Panc1 (cell line): ENCODE measurements at places on chromosomes 12 and 14.

DNA sequence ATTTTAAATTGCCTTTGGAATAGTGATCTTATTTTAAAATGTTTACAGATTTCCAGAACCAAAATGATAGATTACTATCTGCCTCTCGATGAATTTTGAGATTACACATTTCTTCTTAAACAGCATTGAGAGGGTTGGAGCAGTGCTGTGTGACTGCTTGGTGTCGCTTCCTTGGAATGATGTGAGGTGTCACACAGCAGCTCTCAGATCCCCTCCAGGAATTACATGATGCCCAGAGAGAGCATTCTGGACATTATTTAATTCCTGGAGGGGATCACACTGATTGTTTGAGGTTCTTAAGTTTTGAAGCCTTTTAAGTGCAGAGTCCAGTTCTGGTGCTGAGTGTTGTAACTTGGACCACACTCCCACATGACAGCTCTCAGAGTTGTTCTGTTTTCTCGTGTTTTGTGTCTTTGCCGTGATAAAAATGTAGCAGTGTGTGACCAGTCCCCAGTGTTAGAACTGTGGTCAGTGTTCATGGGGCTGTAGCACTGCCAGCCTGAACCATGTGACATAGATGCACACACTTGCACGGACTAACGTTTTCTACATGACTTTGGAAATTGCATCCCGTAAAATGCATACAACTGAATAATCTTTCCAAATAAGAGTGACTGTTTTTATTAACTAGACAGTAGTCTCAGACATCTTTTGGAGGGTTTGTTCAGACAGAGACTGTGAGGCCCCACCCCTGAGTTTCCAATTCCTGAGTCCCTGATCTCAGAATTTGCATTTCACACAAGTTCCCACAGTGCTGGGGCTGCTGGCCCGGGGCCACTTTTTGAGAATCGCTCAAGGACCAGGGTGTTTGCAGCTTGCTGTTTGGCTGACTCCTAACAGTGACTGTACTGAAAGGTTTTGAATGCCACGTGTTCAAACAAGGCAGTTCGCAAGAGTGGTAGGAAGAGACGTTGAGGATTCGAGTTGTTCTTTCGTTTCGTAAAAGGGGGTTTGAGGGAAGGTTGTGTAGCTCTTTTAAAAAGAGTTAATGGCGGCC, 26.0 kb downstream of the XRCC3 start:
- DNase-seq = no peak

DNA sequence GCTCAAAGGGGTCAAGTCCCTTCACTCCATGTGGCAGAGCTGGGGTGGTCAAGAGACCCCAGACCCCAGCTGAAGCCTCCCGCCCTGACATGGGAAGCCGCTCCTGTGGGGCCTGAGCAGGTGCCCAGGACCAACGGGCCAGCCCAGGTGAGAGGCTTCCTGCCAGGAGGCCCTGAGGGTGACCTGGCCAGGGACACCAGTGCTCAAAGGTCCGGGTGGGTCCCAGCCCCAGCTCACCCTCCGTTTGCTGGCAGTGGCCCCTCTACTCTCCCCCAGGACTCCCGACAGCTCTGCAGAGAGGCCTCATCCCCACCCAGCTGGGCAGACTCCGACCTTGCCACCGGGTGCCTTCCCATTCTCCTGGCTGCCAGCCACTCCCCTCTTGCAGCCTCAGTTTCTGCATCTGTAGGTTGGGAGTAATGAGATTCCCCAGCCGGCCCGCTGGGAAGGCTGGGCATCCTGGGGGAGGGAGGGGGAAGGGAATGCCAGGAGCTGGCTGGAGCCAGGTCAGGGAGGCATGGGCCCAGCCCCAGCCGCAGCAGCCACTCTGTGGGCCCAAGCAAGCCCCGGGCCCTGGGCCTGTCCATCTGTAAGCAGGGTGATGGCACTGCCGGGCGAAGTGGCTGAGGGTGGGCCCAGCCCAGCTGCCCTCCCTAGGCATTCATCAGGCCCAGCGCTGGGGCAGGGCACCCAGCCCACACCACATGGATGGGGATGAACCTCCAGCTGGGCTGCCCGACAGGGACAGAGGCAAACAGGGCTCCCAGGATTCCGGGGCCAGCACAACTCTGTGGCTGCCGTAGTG, 10.3 kb upstream of the INF2 start:
- no peak for DNase-seq

GRCh38 chr14:95577870-95578269, 43.0 kb downstream of the GLRX5 start:
- no peak for DNase-seq

DNA sequence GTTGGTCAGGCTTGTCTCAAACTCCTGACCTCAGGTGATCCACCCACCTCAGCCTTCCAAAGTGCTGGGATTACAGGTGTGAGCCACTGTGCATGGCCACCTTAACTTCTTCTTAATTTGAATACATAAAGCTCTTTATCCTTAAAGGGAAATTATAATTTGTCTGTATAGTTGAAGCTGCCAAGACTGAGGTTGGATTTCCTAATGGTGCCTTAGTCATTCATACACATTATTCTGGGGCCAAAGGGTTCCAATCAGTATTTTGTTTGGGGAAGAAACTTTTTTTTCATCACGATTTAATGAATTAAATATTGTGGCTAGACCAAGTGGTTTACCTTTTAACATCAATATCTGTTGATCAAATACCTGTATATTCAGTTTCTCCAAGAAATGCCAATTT, 135.9 kb downstream of the SYT1 start:
- DNase-seq = no peak

DNA sequence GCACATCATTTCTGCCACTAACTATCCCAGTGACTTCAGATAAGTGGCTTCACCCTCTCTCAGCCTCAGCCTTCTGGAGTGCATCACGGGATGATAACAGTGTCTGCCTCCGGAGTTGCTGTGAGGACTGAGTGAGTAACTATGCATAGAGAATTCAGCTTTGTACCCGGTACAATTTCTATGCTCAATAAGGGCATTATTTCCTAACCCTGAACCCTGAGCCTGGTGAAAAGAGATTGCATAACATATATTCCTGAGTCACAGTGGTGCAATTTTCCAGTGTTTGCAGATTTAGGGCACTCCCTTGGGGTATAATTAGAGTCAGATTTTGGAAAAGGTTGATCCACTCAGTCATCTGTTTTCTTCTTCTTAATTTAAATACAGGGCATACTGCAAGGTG, 181.1 kb downstream of the PTPN11 start:
- DNase-seq = no peak

GRCh38 chr12:126915309-126915708, 1351.7 kb upstream of the TMEM132C start:
- no peak for DNase-seq

DNA sequence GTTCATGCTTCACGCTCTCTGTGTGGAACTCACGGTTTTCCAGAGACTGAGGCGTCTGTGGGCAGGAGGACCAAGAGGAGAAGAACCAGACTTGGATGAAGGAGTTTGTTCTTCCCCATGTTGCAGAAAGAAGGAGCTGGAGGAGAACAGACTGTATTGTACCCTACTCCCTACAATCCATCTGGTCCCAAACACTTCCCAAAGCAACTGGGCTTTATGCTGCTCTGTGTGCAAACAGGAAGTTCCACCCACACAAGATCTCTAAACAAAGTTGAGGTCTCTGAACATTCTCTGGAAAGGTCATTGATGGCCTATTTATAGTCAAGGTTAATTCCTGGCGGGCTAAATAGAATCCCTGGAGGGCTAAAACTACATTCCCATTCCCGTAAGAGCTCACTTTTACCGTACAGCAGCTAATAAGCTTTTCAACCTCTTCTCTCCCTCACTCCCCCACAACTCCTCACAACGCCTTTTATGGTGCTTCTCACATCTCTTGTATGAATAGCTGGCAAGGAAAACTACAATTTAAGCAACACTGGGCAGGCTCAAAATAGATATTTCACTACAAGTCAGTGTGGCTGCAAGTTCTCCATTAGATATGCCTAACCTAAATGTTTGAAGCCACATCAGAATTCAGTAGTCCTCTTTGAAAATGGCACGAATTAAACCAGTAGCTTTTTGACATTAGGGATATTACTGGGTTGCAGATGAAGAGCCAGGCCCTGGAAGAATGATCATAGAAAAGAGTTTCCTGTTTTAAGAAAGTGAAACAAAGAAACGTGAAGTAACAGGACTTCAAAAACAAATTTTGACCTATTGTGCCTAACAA, at the start of gene A2M:
TSS of gene A2M (minus strand) at position 189 of the 829 bp plus-strand sequence. CDS start at position 119, 70 bp downstream.
- no peak for DNase-seq

GRCh38 chr12:104969343-104969742, 11.3 kb upstream of the SLC41A2 start:
- DNase-seq = no peak

GRCh38 chr12:38516418-38516817, 199.8 kb downstream of the ALG10B start:
- no peak for DNase-seq

DNA sequence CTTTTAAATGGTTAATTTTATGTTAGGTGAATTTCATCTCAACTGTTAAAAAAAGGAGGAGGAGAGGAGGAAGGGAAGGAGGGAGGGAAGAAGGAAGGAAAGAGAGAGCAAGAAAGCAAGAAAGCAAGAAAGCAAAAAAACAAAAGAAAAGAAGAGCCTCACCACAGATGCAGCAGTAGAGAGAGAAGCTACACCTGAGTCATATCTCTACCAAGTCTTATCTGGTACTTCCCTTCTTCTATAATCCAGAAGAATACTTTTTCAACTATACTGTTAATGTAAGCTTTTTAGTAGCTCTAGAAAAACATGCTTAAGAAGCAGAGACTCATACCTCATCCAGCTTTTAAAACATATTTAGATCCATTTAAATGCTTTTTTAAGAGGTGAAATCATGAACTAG, 5.6 kb upstream of the IL26 start:
- DNase-seq = no peak

DNA sequence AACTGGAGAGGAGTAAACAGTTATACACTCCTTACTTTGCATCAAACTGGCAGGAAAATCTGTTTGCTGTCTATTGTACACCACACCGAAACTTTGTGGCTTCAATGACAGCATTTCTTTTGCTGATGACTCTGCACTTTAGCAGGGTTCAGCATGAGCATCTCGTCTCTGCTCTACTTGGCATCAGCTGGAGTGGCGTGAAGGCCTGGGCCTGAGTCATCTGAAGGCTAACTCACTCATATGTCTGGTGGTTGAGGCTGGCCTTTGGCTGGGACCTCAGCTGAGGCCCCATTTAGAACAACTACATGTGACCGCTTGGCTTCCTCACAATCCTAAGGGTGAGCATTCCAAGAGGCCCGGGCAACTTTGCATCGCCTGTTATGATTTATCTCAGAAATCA, 28.7 kb upstream of the REP15 start:
- DNase-seq = no peak

DNA sequence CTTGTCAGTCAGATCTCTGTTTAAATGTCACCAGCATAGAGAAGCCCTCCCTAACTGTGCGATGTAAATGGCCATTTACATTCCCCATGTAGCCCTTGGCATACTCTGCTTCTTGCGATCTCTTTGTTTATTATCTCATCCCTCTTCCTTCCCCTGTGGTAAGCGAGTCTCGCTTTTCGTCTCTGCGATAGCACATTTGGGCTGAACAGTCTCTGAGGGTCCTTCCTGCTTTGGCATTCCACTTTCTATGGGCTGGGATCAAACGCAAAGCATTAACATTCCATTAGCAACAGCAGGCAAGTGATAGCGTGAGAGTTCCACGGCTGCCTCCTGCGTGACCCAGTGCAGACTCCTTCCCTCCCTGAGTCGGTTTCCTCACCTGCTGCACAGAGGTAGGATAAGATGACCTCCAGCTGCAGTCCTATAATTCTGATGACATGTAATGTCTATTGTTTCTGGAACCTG, 61.4 kb upstream of the TUNAR start:
- DNase-seq = no peak

DNA sequence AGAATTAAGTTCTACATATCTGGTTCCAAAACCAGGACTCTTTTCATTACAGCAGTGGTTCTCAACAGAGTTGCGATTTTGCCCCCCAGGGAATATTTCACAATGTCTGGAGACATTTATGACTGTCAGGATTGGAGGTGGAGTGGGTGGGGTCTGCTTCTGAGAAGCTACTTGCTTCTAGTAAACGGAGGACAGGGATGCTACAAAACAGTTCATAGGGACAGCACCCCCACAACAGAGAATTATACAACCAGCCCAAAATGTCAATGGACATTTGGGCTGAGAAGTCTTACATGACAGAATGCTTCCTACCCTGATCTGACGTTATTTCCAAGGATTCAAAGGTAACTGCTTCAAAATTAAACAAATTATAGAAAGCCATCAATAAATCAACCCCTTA, 739 bp upstream of the SPATA7 start:
- DNase-seq = no peak

DNA sequence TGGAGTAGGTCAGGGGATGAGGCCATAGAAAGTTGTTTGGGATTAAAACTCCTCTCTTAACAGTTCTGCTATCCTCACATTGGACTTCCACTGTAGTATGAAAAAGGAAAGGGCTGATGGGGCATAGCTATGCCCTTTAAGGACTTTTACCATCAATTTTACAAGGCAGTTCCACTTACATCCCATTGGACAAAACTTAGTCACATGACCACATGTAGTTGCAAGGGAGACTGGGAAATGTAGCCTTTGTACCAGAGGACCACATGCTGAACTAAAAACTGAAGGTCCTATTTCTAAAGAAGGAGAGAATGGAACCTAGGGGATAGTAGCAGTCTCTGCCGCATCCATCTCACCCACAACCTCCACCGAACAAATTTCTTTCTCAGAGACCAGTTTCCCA, 6.8 kb upstream of the SLC5A8 start:
- no peak for DNase-seq

DNA sequence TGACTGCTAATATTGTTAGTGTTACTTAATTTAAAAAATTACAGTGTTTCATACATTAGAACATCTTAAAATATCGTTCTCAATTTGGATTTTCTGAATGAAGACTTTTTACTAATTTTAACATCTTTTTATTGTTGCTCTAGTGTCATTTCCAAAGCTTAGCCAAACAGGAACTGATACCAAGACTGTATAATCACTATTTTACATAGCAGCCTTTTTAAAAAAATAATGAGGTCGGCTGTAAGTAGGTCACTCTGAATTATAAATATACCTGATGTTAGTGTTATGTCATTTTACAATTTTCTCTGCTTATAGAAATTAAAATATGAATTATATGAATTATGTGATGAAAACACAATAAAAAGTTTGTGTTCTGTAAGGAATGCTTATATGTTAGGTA, 321.5 kb downstream of the TMEM117 start:
- DNase-seq = no peak

GRCh38 chr12:6570264-6570887, 2.3 kb upstream of the NOP2 start:
- DNase-seq = no peak

GRCh38 chr12:131250028-131250950, 296.6 kb downstream of the ADGRD1 start:
- no peak for DNase-seq

DNA sequence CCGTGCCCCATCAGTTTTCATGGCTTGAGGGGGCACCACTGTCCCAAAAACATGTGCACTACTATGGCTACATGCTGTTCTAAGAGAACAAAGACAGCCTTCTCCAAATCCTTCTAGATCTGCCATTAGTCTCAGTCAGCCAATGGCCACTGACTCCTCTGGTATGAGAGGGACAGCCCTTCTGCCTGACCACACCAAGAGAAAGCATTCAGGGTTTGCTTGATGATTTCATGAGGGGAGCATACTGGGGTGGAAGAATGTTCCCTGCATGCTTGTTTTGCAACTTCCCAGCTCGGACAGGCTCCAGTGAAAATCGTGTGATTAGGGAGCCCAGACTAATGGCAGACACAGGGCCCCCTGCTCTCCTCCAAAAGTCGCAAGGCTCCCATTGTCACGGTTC, 199.6 kb upstream of the ALG10B start:
- DNase-seq = no peak
